Common myeloid progenitor, CD34-positive (primary cell): ENCODE measurements at places on chromosomes 2 and 18.
A peak's percentile ranks its signal among the peaks of the same experiment; 100 is the strongest.

DNA sequence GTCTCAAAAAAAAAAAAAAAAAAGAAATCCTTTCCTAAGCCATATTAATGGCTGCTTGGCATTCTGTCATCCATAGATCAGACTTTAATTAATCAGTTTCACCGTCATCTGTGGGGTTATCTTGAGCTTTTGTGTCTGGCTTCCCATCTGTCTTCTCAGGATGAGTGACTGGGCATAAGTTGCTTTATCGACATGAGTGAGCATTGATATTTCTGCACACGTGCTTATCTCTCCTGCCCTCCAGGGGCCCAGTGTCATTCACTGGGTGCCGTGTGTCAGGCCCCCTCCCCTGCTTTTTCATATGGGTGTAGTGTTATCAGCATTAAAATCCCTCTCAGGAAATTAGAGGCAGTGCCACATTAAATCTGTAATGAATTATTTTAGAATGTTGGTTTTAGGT, 65.6 kb downstream of the SH3BP4 start:
- DNase-seq: peak; percentile 31

GRCh38 chr2:215347878-215348277, 36.0 kb downstream of the ATIC start:
- DNase-seq: no peak

- DNase-seq: no peak
Observed at GRCh38 chr2:36395866-36396265, 40.3 kb downstream of the CRIM1 start.

DNA sequence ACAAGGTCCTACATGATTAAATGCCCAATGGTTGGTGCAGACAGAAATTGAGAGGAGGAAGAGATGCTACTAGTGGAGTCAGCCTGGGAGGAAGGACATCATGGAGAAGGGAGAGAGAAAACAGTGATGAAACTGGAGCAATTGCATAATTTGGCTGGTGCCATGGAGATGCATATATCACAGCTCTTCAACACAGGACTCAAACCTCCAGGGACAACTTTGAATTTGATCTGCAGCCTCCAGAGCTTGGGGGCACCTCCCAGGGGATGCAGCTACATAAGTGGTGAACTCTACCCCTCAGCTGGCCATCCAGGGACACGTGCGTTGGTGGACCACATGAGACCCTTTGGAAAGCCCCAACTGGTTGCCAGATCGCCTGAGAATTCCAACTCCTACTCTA, 80.4 kb downstream of the CTAGE1 start:
- DNase-seq: no peak

DNA sequence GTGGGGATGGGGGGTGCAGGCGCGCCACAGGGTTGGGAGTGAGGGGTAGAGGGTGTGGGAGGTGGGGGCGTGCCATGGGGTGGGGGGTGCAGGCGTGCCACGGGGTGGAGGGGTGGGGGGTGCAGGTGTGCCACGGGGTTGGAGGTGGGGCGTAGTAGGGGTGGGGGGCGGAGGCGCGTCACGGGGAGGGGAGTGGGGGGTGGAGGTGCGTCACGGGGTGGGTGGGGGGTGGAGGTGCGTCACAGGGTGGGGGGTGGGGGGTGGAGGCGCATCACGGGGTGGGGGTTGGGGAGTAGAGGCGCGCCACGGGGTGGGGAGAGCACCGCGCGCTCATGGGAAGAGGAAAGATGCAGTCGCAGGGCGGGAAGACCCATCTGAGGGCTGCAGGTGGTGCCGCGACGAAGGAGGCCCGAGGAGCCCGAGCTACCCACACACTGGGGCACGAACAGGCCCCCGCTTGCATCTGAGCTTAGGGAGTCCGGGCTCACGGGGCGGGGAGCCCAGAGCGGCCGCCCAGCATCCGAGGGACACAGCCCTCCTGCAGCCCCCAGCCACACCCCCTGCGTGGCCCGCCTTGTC, 37.5 kb downstream of the SNED1 start:
- DNase-seq: no peak

GRCh38 chr2:219459460-219460311, 25.0 kb downstream of the SPEG start:
- DNase-seq: peak; percentile 15

GRCh38 chr2:44889096-44889495, 52.4 kb upstream of the SIX3 start:
- DNase-seq: no peak

- no peak for DNase-seq
Observed at GRCh38 chr2:8268172-8268783, 413.6 kb upstream of the ID2 start.

DNA sequence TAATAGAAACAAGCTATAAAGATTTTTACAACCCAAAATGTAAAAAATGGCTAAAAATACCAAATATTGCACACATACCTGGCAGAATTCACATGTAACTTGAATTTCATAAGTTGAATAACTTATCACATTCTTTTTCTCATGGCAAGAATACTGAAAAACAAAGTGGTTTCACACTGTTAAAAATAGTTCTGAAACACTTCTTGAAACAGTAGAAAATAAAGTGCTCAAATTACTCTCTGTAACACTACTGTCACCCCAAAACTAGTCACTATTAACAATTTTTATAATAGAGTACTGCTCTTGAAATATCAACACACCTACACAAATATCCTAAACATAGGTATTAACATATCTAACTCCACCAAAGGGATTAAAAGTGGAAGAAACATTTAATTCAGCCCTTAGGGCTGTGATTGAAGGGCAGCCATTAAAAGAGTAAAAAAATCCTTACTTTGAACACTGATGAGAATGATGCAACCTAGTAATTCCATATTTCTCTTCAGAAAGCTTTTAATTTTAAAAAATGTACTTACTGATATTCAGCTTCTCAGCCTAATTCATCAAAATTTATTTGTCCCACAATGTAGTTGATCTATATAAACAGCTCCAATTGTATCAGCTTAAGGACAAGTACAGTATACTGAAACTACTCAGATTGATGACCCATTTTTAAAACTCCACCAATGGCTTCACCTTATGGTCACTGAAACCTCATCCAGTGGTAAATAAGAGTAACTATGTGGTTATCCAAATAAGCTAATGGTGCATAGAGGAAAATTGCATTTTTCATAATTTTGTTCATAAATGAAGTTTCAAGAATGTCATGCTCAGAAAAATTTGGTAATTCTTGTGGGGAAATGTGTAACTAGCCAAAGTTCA, 31.4 kb downstream of the ATF2 start:
- DNase-seq: no peak

- no peak for DNase-seq
Observed at GRCh38 chr2:239311132-239312040, 89.4 kb downstream of the HDAC4 start.

GRCh38 chr2:157480182-157480961, 36.5 kb upstream of the CYTIP start:
- DNase-seq: peak; percentile 48

DNA sequence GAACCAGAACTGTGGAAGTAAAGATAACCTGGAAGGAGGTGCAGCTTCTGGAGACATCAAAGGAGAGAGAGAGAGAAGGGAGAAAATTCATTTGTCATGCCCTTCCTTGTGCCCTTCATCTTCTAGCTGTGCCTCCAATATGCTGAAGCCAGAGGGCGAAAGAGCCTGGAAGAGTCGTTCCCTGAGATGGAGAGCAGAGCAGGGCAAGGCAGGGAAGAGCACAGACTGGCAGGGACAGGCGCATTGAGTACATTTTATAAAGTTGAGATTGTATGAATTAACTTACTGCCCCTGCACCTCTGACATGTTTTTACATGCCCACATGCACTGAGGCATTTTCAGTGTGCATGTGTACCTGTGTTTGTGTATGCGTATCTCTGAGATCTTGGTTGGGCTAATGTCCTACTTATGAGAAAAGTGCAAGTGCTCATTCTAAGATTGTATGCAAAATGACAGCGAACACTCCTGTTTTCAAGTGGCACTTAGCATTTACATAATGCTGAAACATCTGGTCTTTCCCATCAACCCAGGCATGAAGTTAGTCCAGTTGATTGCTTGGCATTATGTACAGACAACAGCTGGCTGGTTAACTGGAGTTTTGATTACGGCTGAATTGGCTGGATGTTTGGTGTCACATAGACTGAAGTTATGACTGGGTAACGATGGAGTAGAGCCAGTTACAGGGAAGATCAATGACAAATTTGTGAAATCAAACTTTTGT, 23.7 kb upstream of the MMADHC start:
- DNase-seq: no peak

- DNase-seq: no peak
Observed at GRCh38 chr18:23560186-23560585, 26.1 kb downstream of the NPC1 start.

DNA sequence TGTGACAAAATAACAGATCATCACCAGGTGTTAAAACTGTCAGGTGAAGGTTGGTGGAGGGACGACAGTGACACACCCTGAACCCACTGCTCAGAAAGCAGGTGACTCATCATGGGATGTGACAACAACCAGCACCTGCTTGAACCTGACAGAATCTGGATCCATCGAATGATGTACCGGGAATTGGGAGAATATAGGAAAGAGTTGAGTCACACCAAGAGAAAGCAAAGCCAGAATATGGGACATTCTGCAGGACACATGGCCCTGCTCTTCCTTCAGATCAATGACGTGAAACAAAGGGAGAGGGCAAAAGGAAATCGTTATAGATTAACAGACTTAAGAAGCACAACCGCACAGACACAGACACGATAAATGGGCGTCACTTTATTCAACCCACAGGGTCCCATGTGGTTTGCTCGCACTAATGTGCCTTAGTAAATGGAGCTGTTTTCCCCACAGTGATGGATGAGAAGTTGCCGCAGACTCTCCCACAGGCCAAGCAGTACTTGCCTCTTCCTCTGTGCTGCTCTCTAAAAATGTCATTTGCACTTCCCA, 100.1 kb downstream of the CRACDL start:
- DNase-seq: no peak

DNA sequence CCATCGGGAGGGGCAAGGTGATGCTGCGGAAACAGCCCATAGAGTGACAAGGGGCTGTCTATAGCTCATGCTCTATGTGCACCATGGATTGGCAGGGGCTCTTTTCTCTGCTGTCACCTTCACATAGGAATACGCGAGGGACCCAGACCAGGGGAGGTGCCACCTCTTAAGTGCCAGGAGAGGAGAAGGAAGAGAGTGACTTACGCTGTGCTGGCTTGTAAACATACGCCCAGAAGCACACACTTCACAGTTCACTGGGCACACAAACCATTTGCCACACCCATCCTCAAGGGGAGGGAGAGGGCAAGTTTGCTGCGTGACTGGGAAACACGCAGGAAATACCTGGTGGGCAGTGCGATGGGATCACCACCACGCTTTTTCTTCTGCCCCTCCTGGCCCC, 65.1 kb upstream of the GPR45 start:
- DNase-seq: no peak

- DNase-seq: no peak
Observed at GRCh38 chr18:7844418-7844817, 277.3 kb downstream of the PTPRM start.

- DNase-seq: no peak
Observed at GRCh38 chr2:159202568-159203071, 83.9 kb downstream of the WDSUB1 start.
